ENCODE measurements at places on chromosomes 12 and 14.
A peak's percentile ranks its signal among the peaks of the same experiment; 100 is the strongest.

- no peak for DNase-seq
These were observed 19.8 kb downstream of the TMEM253 start for GRCh38 chr14:21120686-21121085.

GRCh38 chr12:3202734-3203446, 125.7 kb downstream of the TSPAN9 start:
- DNase-seq, result peak; percentile 82

DNA sequence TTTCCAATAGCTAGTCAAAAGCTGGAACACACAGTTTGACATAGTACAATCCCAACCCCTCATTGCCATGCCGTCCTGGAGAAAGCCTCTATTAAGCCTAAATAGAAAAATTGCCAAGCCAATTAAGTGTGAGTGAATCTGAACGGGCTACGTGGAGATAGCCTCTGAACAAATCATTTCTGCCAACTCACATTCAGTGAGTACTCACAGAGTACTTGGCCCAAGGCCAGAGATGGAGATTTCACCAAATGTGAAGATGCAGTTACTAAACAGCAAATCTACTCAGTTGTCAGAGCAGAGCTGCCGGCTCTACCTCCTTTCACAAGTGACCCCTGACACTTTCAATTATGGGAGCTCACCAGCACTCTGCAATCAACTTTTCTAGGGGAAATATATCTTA, 350.0 kb downstream of the GALC start:
- peak; percentile 45 for DNase-seq

GRCh38 chr12:91974541-91975085, 171.0 kb downstream of the BTG1 start:
- DNase-seq, result no peak

DNA sequence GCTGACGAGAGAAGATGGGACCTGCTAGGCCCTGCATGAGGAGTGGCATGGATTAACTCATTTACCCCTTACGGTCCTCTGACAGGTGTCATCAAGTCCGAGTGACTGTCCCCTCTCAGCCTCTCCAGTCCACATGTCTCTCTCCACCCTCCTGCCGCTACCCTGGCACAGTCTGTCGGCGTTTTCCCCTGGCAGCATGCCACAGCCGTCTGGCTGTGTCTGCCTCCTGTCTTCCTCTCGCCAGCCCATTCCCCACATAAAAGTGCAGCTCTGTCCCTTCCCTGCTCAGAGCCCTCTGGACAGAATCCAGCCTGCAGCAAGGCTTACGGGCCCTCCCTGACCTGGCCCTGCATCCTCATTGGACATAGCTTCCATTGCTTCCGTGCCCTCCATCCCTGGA, 45.6 kb downstream of the UBE3B start:
- DNase-seq, result peak; percentile 81

DNA sequence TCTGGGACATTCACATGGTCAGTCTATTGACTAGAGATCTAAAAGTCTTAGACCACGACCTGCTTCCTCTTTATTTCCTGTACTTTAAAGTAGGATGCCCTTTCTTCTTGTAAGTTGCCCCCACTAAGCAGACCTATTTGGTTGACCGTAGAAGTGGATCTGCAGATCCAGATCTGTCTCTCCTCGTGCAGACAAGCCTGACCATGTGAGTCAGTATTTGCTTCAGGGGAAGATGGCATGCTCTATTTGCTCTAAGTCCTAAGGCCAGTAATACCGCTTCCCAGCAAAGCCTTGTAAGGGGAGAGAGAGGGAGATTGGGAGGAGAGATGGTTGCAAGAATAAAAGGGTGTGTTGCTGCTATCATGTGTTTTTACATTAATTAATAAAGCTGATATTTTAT, 46.8 kb downstream of the KCNC2 start:
- no peak for DNase-seq

DNA sequence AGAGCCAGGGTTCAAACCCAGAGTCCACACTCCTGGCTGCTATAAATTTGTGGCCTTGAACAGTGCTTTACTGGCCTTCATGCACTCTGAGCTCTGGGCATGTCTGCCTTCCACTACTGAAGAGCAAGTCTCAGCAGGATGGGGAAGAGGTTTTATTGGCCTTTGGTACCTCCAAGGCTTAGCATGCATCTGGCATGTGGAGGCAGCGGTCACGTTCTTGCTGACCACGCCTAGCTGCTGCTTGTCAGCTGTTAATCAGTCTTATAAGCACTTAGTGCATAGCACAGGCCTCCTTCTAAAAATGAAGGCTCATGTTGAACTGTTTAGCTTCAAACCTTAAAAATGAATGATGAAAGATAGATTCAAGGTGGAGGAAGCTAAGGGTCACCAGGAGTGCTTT, 177.5 kb downstream of the PELI2 start:
- DNase-seq, result no peak

GRCh38 chr12:127542391-127542790, 724.6 kb upstream of the TMEM132C start:
- DNase-seq, result no peak

- DNase-seq, result no peak
These were observed 5.7 kb upstream of the OAS3 start for GRCh38 chr12:112932485-112933128.

DNA sequence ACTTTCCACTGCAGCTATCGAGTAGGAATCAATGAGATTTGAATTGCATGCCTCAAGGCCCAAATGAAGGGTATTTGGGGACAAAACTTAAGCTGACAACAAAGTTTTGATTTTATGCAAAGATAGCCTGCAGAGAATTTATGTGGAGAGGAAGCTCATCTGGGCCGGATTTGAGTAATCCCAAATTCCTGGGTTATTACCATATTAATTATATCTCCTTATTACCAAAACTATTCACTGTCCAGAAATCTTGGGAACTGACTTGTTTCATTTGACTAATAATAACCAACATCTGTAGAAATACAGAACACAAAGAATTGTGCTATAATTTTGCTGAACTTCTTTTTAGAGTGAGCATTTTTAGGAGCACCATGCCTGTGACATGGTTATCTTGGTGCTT, 70.4 kb downstream of the KITLG start:
- DNase-seq, result no peak

GRCh38 chr12:41531147-41531829, 343.2 kb downstream of the PDZRN4 start:
- DNase-seq, result no peak

DNA sequence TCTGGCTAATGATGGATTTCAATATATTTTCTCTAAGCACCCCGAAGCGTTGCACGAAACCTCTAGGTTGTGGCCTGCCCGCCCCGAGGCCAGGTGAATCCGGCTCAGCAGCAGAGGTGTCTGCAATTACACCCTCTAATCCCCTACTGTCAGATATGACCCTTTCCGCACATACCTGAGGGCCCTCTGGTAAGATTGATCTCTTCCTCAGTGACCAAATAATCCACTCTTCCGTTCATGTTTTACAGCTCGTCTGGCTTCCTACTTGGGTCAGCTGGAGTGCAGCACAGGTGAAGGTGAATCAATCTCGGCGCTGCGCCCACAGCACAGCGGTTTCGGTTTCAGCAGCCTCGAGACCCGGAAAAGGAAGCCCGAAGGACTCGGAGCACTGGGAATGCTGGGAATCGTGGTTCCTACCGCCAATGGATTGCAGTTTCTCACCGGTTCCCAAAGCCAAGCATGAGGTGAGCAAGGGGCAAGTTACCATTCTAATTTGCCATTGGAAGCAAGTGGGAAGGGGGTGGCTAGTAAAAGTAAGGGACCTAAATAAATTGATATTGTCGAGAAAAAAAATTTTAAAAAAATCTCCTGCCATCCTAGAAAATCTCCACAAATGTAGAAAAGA, at the start of gene SYNJ2BP:
TSS of gene SYNJ2BP (minus strand) at position 366 of the 625 bp plus-strand sequence. CDS start at position 239, 127 bp downstream.
- peak; percentile 85 for DNase-seq

GRCh38 chr14:80346395-80346794, 135.1 kb upstream of the DIO2 start:
- no peak for DNase-seq

- no peak for DNase-seq
These were observed 2.5 kb upstream of the PAPLN start for GRCh38 chr14:73234586-73235394.

- DNase-seq, result no peak
These were observed 71.2 kb downstream of the KCNK13 start for GRCh38 chr14:90132821-90133570.

GRCh38 chr12:38456537-38457120, 140.1 kb downstream of the ALG10B start:
- no peak for DNase-seq

GRCh38 chr14:69673104-69673503, 61.7 kb downstream of the SUSD6 start:
- no peak for DNase-seq

DNA sequence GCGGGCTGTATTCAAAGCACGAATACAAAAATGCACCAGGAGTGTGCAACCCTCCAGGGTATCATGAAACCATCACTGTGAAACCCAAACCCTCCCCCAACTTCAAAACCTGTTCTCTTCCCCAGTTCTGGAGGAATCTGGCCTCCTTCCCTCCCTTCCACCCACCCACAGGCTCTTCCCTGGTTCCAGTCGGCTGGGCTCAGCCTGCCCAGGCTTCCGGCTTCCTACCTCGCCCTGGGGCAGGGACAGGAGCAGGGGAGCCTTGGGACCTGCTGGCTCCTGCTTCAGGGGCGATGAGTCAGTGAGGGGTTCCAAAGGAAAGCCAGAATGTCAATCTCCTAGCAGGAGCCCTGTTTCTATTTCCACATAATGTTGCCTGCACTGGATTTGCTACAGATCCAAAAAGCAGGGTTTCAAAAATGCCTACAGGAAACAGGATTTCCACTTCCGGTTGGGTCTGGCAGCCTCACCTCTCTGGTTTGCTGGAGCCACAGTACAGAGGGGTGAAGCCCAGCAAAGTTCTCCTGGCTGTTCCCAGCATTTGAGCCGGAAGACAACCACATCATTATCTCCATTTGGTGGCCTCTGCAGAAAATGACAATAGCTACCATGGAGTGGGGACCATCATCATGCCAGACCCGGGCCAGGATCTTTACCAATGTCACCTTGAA, 278.3 kb downstream of the DPF3 start:
- no peak for DNase-seq

- no peak for DNase-seq
These were observed 76.0 kb downstream of the PAWR start for GRCh38 chr12:79614730-79615129.

DNA sequence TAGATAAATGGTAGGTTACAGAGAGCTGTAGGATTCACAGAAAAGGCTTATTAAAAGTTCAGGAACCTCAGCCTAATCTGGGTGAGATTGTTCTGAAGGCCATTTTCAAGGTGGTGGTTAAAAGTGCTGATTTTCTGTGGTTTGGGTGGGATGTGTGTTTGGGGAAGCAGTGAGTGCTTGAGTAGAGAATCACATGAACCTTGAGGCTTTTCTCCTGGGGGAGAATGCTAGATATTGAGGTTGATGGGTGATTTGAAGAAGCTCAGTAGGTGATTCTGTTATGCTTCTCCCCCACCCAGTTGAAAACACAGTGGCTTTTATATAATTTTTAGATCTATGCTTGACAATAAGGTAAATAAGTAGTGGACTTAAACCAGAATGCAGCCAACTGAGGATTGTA, 420.9 kb downstream of the PCNX1 start:
- no peak for DNase-seq

GRCh38 chr12:47303995-47304560, 224.3 kb upstream of the AMIGO2 start:
- DNase-seq, result no peak

GRCh38 chr12:111728795-111729194, 37.9 kb upstream of the ALDH2 start:
- no peak for DNase-seq

DNA sequence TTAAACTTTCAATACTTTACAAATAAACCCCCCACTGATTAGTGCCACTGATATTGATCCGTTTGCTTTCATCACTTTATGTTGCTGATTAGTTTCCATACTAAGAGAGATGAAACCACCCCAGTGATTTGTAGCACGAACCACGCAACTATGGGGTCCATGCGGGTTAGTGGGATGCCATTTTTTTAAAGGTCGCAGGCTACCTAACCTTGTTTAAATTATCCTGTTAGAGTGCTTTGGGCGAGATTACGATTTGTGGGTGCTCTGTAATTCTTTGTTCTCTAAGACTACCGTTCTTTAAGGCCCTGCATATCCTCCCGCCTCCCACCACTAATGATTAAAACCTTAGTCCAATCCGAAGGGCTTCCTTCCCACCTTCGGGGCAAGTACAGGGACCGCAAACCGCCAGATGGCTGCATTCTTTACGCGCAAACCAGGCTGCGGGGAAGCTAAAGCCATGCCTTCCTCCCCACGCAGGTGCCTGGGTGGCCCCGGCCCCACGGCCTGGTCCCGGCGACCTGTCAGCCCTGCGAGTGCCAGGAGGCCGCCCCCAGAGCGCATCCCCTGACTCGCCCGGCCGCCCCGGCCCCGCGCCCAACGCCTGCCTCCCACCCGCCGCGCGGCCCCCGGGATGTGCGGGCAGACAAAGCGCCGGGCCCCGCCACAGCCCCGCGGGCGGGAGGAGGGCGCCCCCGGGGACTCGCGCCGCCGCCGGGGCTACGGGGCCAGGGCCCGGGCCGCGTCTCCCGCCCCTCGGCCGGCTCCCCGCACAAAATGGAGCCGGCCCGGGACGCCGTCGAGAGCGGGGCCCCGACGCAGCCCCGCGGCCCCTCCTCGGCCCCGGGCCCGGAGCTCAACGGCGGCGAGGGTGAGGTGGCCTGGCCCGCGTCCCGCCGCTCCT, 759 bp downstream of the NFYB start:
- DNase-seq, result no peak

GRCh38 chr12:129949651-129950050, 45.8 kb upstream of the TMEM132D start:
- no peak for DNase-seq

DNA sequence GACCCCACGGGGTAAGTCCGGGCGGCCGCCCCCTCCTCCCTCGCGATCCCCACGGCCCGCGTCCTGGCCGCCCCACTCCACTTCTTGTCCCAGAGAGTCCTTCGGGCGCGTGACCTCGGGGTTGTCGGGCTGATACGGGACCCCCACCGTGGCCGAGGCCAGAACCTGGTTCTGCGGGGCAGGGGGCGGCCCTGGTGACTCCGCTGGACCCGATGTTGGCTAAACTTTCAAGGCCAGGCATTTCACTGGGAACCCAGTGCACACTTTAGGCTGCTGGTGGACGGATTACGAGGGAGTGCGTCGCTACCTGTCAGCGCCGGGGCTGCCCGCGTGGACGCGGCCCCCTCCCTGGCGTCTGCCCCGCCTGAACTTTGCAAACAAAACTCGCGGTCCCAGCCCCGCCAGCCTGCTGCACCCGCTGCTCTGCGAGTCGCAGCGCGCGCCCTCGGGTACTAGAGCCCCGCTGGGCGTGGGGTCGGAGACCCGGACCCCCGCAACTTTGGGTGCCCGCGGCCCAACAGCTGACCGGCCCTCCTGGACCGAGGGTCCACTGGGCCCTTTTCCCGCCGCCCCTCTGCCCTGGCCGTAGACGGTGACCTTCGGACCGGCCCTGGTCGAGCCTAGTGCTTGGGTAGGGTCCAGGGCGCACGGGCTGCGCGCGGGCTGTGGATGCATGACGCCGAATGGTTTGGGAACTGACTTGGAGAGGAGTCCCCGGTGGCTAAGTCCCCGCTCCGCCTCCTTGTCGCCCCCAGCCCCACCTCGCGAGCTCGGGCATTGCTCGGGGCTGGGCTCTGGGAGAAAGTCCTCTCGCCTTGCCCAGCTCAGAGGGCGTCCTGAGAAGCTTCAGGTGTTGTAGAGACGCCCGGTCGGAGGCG, 624 bp downstream of the RIN3 start:
- no peak for DNase-seq
